M059J (cell line): ENCODE measurements at places on chromosomes 6 and 20. TPM values are rescaled to one million over a fixed set of nuclear protein-coding genes. Genes with fewer than 3 reads are reported as not detected.
A peak's percentile ranks its signal among the peaks of the same experiment; 100 is the strongest.

Gene PABPC1L
- total RNA-seq, result 1.8 and 6.1 TPM in 2 replicates

DNA sequence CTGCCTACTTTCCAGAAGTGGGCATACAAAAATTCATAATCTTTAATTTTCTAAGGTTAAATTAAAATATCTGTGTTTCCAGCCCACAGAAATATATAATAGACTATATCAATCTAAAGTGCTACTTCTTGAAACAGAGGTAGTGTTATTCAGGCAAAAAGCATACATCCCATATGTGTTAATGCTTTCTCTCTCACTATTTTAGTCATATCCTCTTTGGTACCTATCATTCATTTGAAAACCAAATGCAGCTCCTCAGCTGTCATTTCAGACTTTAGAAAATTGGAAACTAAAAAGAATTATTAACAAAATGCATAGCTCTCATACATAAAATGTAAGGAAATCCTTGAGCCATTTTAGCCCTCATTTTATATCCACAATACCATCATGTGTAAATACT is 925 bp downstream of the FHL5 start:
- no peak for DNase-seq

DNA sequence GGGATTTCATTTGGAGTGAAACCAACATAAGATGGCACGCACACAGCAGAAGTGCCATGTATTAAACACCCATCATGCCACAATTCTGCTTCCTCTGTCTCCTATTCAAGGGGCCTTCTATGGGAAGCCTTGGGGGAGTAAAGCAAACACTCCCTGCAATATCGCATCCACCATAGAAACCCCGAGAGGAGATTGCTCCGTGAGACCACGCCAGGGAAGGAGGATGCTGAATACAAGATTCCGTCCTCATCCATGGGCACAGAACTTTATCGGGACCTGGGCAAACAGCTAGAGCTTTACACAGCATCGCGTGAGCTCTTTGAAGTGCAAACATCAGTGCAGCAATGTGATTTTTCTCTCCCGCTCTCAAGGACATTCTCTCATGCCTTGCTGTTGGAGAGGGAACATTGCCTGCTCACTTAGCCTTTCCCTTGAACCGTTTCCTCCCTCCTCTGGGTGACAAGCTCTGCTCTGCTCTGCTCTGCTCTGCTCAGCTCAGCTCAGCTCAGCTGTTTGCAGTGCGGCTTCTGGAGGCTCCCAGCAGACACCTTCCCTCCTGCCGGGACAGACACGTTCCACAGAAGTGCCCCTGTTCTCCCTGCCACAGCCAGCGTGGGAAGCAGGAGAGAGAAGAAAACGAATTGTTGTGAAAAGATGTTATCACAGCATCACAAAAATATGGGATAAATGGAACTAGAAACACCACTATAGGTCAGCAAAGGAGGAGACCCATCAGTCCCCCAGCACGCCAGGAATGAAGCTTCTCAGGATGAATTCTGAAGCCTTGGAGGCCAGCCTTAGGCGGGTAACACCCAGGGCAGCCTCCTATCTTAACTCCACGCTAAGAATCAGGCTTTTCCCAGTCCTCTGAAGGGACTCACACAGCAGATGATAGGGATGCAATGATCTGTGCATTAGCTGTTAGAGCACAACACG is 48.2 kb downstream of the RNASET2 start:
- no peak for DNase-seq

- DNase-seq, result no peak
These were observed 127.8 kb downstream of the TASP1 start for GRCh38 chr20:13510837-13511488.

- no peak for DNase-seq
These were observed 78.9 kb downstream of the CD40 start for GRCh38 chr20:46196990-46197389.

Gene LINC00237
- total RNA-seq, result not detected in 2 replicates

Gene TPBG
- total RNA-seq, result 31.6 and 46.8 TPM in 2 replicates

Gene GINS1
- 31.5 and 41.3 TPM in 2 replicates for total RNA-seq

Gene CST2
- total RNA-seq, result not detected in 2 replicates

Gene TLDC2
- total RNA-seq, result not detected in 2 replicates

DNA sequence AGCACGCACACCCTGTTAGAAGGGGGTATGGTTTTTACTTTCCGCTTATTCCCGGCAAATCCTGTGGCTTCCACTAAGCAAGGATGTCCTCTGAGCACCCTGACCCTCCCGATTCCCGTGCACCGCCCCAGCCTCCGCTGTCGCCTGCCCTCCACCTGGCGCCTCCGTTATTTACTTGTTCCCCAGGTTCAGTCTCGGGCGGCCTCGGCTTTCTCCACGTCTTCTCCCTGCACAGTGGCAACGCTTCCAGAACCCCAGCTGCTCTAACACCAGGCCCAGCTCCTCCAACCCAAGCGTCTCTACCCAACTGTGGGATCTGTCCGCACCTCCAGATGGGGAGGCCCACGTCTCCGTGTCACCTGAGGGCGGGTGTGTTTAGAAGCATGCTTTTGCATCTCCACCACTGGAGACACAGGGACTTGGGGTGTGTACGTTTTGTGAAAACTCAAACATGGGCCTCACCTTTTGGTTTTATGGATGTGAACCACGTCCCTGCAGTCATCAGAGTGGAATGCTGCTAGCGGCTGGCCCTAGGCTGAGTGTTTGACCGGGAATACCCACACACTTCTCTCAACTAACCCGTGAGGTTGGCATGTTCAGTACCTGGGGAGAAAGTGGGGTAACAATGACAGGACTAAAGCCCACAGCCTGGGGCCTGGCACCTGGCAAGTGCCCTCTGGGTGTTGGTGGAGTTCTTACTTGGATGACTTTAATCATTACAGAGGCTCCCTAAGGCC is 79.9 kb downstream of the THBS2 start:
- DNase-seq, result peak; percentile 92

GRCh38 chr6:35049900-35050756 is 91.0 kb downstream of the TCP11 start:
- no peak for DNase-seq

Gene MOXD1
- total RNA-seq, result 170 and 207 TPM in 2 replicates

GRCh38 chr6:137958811-137959565 is 91.9 kb downstream of the TNFAIP3 start:
- DNase-seq, result peak; percentile 23

- DNase-seq, result no peak
These were observed 97.9 kb upstream of the PRL start for GRCh38 chr6:22394691-22395090.

DNA sequence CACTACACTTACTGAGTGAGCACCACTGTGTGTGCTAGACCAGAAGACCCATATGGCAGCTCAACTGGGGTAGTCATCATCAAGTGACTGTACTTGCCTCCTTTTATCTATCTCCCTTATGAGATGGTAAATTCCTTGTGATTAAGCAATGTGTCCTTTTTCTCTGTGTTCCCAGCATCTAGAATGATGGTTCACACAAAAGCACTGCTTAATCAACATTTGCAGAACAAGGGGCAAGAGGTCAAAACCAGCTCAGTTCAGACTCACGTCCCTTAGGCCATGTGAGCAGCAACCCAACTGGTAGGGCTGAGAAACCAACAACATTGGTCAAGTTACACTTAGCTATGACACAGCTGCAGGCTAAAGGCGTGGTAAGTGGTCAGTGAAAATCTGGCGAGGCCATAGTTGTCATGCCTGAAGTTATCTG is 10.0 kb downstream of the TRAM2 start:
- peak; percentile 100 for DNase-seq

DNA sequence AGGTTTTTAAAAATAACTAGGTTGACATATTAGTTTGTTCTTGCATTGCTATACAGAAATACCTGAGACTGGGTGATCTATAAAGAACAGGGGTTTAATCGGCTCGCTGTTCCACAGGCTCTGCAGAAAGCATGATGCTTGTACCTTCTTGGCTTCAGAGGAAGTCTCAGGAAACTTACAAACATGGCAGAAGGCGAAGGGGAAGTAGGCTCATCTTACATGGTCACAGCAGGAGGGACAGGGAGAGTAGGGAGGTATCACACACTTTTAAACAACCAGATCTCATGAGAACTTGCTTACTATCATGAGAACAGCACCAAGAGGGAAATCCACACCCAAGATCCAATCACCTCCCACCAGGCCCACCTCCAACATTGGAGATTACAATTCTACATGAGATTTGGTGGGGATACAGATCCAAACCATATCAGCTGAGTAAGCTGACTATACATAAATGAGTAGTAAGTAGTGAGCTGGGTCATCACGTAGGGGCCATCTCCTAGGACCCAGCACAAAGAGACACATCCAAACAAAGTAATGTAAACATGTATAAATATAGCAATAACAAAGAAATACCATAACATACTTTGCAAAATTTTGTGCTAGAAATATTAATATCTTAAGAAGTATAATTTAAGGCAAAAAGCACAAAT is 31.4 kb upstream of the SIRPG start:
- no peak for DNase-seq

DNA sequence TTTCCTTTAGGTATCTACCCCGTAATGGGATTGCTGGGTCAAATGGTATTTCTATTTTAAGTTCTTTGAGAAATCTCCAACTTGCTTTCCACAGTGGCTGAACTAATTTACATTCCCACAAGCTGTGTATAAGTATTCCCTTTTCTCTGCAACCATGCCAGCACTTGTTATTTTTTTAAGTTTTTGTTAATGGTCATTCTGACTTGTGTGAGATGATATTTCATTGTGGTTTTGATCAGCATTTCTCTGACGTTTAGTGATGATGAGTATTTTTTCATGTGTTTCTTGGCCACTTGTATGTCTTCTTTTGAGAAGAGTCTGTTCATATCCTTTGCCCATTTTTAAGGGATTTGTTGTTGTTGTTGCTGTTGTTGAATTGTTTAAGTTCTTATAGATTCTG is 871.1 kb downstream of the KIF16B start:
- peak; percentile 51 for DNase-seq

Gene FAM229B
- total RNA-seq, result 31.3 and 34.2 TPM in 2 replicates

DNA sequence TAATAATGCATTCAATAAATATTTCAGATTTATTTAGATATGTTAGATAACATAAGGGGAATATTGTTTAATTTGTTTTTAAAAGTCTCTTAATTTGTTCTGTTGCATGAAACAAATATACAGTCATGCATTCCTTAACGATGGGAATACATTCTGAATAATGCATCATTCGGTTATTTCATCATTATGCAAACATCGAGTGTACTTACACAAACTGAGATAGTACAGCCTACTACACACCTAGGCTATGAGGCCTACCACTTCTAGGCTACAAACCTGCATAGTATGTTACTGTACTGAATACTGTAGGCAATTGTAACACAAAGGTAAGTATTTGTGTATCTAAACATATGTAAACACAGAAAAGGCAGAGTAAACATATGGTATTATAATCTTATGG is 118.7 kb downstream of the EPHA7 start:
- no peak for DNase-seq

Gene CST3
- 330 and 411 TPM in 2 replicates for total RNA-seq

Gene CD83
- 6.8 and 8.9 TPM in 2 replicates for total RNA-seq

- no peak for DNase-seq
These were observed 90.9 kb upstream of the HDDC2 start for GRCh38 chr6:125392682-125393081.

DNA sequence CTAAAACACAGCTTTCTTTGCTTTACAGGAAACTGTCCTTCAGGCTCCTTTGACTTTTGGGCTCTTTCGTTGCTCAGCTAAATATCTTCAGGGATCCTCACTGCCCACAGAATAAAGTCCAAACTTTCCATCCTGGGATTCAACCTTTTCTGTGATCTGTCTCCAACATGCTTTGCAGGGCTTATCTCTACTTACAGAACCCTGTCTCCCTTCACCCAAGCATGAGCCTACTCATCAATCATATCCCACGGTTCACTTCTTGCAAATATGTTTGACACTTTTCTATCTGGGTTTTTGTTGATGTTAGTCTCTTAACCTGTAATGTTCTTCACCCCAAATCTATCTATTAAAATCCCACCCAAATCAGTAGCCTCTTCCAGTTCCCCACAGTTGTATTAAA is 327.3 kb upstream of the RNF24 start:
- DNase-seq, result no peak

GRCh38 chr20:60063048-60063451 is 104.8 kb downstream of the CDH26 start:
- peak; percentile 96 for DNase-seq

- DNase-seq, result peak; percentile 38
These were observed 838 bp upstream of the NKX2-2 start for GRCh38 chr20:21514553-21515251.

Gene SNX9
- total RNA-seq, result 23.0 and 37.8 TPM in 2 replicates

DNA sequence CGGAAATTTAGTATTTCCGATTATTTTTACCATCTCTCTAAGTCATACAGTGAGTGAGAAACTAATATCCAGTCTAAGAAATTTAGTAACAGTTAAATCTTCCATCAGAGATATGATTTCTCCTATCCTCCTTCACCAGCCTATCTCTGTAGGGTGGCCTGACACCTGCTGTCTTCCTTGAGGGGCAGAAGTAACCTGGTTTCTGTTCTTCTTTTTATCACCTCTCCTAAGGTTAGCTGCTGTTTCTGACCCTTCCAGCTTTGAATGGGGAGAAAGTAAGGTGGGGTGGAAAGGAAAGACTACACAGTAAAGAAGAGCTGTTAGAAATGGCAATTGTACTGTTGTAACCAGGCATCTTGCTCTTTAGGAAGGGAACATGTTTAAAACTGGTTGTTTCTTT is 447.7 kb downstream of the PHF3 start:
- no peak for DNase-seq

Gene RAET1G
- 19.7 and 20.6 TPM in 2 replicates for total RNA-seq

GRCh38 chr20:36390719-36391415 is 84.7 kb downstream of the DLGAP4 start:
- peak; percentile 55 for DNase-seq

- no peak for DNase-seq
These were observed 15.6 kb downstream of the MAFB start for GRCh38 chr20:40673442-40673841.

DNA sequence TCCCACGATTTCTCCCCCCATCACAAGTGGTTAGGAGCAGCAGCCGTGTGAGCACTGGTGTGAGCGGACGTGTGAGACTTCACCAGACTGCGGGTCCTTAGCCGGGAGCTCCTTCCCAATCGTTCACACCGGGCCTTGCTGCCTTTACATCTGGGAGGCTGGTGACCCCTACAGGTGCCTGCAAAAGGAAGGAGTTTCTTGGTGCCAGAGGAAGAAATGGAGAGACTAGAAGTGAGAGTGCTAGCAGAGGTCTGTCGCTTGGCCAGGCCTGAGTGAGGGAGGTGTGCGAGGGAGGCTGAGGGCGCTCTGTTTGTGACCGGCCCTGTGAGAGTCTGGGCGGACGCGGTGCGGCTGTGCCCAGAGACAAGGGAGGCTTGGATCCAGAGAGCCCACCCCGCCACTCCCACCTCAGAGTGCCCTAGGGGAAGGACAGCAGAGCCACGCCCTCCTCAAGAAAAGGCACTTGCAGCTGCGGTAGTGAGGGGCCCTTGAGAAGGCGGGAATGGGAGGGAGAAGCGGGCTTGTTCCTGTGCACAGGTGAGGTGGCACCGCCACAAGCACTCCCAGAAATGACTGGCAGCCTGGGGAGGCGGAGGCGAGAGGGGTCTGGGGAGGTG is 10.0 kb upstream of the ARMC2 start:
- peak; percentile 30 for DNase-seq

Gene TRIM38
- 9.6 and 13.9 TPM in 2 replicates for total RNA-seq

Gene BMP5
- not detected in 2 replicates for total RNA-seq

- DNase-seq, result peak; percentile 84
These were observed 12.6 kb upstream of the PIGU start for GRCh38 chr20:34689486-34689885.

Gene OSTM1
- total RNA-seq, result 64.2 and 78.8 TPM in 2 replicates

Gene MUC21
- not detected in 2 replicates for total RNA-seq
